Astrocyte (in vitro differentiated cells and primary cell): ENCODE measurements at places on chromosomes 13 and 19. TPM values are rescaled to one million over a fixed set of nuclear protein-coding genes. Genes with fewer than 3 reads are reported as not detected.

Gene ARHGEF18
- 44.6 and 45.2 TPM in 2 replicates for total RNA-seq

DNA sequence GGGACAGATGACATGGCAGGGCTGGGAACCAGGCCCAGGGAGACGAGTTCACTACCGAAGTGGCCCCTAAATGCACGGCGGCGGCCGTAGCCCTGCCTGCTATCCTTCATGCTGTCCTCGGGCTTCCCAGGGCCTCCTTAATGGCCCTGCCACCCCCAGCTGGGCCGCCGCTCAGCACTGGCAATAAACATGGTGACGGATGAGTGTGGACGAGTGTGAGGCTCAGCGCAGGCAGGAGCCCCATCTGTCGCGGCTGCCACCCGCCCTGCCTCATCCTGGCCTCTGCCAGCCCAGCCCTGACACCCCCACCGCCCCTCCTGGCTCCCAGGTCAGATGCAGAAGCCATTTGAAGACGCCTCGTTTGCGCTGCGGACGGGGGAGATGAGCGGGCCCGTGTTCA is 13.6 kb downstream of the PIN1 start:
- peaks cover 5% of the 10 kb centered on the region for H3K36me3 ChIP-seq
- H3K4me1 ChIP-seq = peaks cover 17% of the 10 kb centered on the region
- H3K4me3 ChIP-seq = no peak overlapping the region
- H3K27ac ChIP-seq = no peak overlapping the region
- DNase-seq = no peak

DNA sequence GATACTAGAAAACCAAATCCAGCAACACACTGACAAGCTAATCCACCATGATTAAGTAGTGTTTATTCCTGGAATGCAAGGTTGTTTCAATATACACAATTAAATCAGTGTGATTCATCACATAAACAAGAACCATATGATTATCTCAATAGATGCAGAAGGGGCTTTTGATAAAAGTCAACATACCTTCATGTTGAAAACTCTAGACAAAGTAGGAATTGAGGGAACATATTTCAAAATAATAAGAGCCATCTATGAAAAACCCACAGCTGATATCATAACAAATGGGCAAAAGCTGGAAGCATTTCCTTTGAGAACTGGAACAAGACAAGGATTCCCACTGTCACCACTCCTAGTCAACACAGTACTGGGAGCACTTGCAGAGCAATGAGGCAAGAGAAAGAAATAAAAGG is 213.6 kb upstream of the CSNK1A1L start:
- no peaks in the 10 kb centered on the region for H3K36me3 ChIP-seq
- no peak overlapping the region for H3K4me3 ChIP-seq
- H3K27ac ChIP-seq = no peak overlapping the region
- H3K4me1 ChIP-seq = no peaks in the 10 kb centered on the region

DNA sequence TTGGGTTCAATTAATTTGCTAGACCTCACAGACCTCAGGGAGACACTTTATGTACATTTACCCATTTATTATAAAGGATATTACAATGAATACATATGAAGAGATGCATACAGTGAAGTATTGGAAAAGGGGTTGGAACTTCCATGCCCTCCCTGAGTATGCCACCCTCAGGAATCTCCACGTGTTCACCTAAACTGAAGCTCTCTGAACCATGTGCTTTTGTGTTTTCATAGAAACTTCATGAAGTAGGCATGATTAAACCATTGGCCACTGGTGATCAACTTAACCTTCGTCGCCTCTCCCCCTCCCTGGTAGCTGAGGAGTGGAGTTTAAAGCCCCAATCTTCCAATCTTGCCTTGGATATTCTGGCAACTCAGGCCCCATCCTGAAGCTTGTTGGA is 20.3 kb downstream of the ZNF160 start:
- no peaks in the 10 kb centered on the region for H3K4me1 ChIP-seq
- DNase-seq = no peak
- no peak overlapping the region for H3K27ac ChIP-seq
- no peak overlapping the region for H3K4me3 ChIP-seq

DNA sequence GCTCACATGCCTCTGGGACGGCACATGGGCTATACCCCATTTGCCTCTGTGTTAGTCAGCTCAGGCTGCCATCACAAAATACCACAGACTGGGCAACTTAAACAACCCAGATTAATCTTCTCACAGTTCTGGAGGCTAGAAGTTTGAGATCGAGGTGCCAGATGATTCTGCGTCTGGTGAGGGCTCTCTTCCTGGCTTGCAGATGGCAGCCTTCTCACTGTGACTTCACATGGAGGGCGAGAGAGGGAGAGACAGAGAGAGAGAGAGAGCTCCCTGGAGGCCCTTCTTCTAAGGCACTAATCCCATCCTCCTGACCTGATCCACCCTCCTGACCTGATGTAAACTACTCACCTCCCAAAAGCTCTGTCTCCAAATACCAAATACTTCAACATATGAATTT is 55.0 kb downstream of the GPR12 start:
- no peak overlapping the region for H3K4me3 ChIP-seq
- no peak overlapping the region for H3K27ac ChIP-seq
- DNase-seq = no peak
- no peaks in the 10 kb centered on the region for H3K4me1 ChIP-seq

DNA sequence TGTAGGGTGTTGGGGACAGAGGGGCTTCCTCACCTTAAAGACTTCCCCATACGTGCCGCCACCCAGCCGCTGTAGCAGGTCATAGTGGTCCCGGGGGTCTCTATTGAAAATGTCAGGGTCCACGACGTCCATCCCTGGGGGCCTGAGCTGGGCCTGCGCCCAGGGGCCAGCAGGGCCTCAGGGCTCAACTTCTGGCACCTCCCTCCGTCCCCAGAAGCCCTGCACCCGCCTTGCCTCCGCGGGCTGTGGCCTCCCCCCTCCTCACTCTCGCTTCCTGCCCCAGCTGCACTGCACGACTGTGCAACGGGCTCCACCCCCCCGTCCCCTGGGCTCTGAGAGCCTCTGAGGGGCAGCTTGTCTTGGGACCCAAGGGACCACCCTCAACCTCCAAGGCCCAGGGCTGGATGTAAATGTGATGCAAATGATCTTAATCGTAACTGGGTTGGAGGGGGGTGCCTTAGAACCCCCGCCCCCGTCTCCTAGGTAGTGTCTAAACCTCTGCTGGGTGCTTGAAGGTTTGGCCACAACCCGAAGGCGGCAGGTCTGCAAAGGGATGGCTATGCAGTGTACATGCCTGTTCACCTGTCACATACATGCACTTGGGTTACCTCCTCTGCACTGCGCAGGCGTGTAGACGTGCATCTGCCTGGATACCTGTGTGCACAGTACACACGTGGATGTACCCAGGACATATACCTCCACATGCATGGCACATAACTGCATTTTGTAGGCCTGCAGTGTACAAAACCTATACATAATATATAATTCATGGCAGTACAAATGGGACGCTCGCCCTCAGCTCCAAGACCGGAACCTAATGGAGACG is at the start of gene MAP4K1:
MAP4K1 (minus strand) TSS at position 190 of the 826 bp plus-strand sequence; CDS start at position 132, 58 bp downstream.
- H3K4me1 ChIP-seq = peaks cover 15% of the 10 kb centered on the region
- peaks cover 10% of the 10 kb centered on the region for H3K36me3 ChIP-seq
- H3K4me3 ChIP-seq = peak within 1 kb of the TSS; percentile 100
- DNase-seq = no peak
- H3K27ac ChIP-seq = peak within 1 kb of the TSS; percentile 59

GRCh38 chr19:23203841-23204344 is 46.3 kb downstream of the ZNF724 start:
- DNase-seq = no peak
- H3K4me1 ChIP-seq = no peaks in the 10 kb centered on the region
- no peaks in the 10 kb centered on the region for H3K36me3 ChIP-seq
- H3K27me3 ChIP-seq = no peaks in the 10 kb centered on the region
